ENCODE measurements at places on chromosomes 11 and 22. TPM values are rescaled to one million over a fixed set of nuclear protein-coding genes. Genes with fewer than 3 reads are reported as not detected.

The XKR3 gene
- not detected for total RNA-seq

The DTX4 gene
- 1.1 TPM for total RNA-seq

DNA sequence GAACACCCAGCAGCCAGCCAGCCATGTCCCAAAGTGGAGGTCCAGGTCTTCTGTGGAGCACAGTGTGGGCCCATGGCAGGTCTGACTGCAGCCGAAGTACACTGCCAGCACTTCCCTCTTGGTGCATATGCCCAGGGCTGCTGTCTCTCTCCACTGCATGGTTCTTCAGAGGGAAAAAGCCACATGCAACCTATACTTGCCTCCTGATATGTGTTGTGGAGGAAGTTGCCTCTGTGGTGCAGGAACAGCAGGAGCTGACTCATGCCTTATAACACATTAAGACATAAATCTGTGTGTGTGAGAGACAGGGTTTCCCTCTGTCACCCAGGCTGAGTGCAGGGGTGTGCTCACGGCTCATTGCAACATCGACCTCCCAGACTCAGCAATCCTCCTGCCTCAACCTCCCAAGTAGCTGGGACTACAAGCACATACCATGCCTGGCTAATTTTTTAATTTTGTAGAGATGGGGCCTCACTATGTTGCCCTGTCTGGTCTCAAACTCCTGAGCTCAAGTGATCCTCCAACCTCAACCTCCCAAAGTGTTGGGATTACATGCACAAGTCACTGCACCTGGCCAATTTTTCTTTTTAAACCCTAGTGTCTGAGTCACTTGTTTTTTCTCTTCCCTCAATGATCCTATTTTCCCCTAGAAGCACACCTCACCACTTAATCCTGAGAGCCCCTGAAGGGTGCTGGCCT lies 98.8 kb downstream of the MPPED2 start:
- H3K4me1 ChIP-seq, result no peaks in the 10 kb centered on the region
- no peak overlapping the region for H3K4me3 ChIP-seq
- no peak overlapping the region for H3K27ac ChIP-seq
- H3K36me3 ChIP-seq, result no peaks in the 10 kb centered on the region

DNA sequence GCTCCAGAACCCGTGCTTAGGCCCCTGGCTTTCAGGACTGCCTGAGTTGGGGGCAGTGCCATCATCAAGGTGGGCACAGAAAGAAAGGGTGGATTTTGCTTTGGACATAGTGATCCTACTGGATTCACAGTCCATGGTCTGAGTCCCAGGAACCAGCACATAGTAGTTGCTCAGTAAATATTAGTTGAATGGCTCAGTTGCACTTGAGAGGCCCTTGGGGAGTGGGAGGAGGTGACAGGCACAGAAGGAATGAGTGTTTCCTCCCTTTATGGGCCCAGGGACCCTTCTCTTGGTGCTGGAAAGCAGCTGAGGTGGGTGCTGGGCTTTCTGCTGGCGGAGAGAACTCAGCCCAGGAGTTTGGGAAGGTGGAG lies 16.6 kb downstream of the ARHGEF17 start:
- no peak overlapping the region for H3K27ac ChIP-seq
- H3K4me1 ChIP-seq, result no peaks in the 10 kb centered on the region
- no peaks in the 10 kb centered on the region for H3K36me3 ChIP-seq
- no peak overlapping the region for H3K4me3 ChIP-seq

The OR6X1 gene
- not detected for total RNA-seq

The DGAT2 gene
- total RNA-seq, result 8.5 TPM

The GGA1 gene
- total RNA-seq, result 68.2 TPM

GRCh38 chr22:20298803-20299745 lies 20.8 kb downstream of the DGCR6L start:
- no peaks in the 10 kb centered on the region for H3K36me3 ChIP-seq
- H3K4me3 ChIP-seq, result peak overlapping the region; percentile 63
- H3K4me1 ChIP-seq, result no peaks in the 10 kb centered on the region
- peak; percentile 93 for DNase-seq
- peak overlapping the region; percentile 60 for H3K27ac ChIP-seq

GRCh38 chr11:63892228-63892627 lies 24.7 kb downstream of the RCOR2 start:
- no peak for DNase-seq
- peaks cover 16% of the 10 kb centered on the region for H3K36me3 ChIP-seq
- no peaks in the 10 kb centered on the region for H3K27me3 ChIP-seq
- no peak overlapping the region for H3K27ac ChIP-seq
- H3K4me3 ChIP-seq, result no peak overlapping the region
- peaks cover 54% of the 10 kb centered on the region for H3K4me1 ChIP-seq

GRCh38 chr11:28144808-28145207 lies 36.6 kb downstream of the METTL15 start:
- DNase-seq, result no peak
- no peaks in the 10 kb centered on the region for H3K27me3 ChIP-seq
- H3K27ac ChIP-seq, result no peak overlapping the region

DNA sequence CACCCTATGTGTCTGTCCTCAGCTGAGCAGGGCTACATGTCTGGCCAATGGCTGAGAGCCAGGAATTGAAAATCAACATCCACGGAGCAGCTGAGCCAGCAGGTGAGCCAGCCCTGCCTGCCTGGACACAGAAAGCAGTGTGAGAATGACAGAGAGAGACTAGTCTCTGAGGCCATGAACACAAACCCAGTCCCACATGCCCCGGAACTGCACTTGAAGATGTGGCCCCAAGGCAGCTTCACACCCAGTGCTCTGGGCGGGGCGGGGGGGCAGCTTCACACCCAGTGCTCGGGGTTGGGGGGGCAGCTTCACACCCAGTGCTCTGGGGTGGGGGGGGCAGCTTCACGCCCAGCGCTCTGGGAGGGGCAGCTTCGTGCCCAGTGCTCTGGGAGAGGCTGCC lies 37.6 kb downstream of the TRMU start:
- no peaks in the 10 kb centered on the region for H3K27me3 ChIP-seq
- H3K27ac ChIP-seq, result no peak overlapping the region
- no peak overlapping the region for H3K4me3 ChIP-seq
- no peak for DNase-seq

The ANO1 gene
- not detected for total RNA-seq

- no peak overlapping the region for H3K4me3 ChIP-seq
- H3K27me3 ChIP-seq, result no peaks in the 10 kb centered on the region
- peak overlapping the region; percentile 86 for H3K27ac ChIP-seq
- no peak for DNase-seq
Measured at GRCh38 chr11:75563978-75564552, 2.0 kb downstream of the SERPINH1 start.

- no peaks in the 10 kb centered on the region for H3K27me3 ChIP-seq
- DNase-seq, result no peak
- no peak overlapping the region for H3K4me3 ChIP-seq
- H3K4me1 ChIP-seq, result no peaks in the 10 kb centered on the region
Measured at GRCh38 chr11:29612423-29612822, 404.4 kb downstream of the KCNA4 start.

The ZMAT5 gene
- total RNA-seq, result 14.9 TPM

The PIH1D2 gene
- not detected for total RNA-seq

DNA sequence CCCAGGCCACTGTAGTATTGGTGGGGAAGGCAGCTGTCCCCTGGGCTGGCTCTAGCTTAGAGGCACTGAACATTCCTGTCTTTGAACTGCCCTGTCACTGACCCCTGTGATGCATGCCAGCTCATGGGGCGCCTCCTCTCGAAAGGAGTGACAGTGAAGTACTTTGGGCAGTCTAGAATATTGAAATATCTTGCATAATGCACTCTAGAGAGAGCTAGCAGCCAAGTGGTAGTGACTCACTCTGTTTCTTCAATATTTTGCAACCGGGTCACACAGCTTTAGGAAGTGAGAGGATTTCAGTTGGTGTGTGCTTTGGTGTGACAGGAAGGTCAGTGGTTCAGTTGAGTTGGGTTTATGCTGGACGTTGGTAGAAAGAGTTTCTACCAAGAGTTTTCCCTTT lies 35.5 kb upstream of the ST14 start:
- H3K4me1 ChIP-seq, result peaks cover 18% of the 10 kb centered on the region
- peaks cover 43% of the 10 kb centered on the region for H3K36me3 ChIP-seq
- no peak for DNase-seq

DNA sequence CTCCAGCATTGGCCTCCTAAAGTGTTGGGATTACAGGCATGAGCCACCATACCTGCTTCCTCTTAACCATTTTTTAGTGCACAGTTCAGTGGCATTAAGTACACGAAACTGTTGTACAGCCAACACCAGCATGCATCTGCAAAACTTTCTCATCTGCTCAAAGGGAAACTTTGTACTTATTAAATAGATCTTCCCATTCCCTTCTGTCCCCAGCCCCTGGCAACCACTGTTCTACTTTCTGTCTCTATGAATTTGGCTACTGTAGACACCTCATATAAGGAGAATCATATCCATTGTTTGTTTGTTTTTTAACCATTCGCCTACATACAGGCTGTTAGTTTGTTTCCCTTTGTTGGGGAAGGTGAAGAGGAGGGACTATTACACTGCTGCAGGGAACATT lies 6.5 kb upstream of the EP300 start:
- no peak overlapping the region for H3K27ac ChIP-seq
- no peak for DNase-seq
- no peaks in the 10 kb centered on the region for H3K36me3 ChIP-seq
- peaks cover 3% of the 10 kb centered on the region for H3K4me1 ChIP-seq

The PSMD13 gene
- total RNA-seq, result 64.3 TPM

DNA sequence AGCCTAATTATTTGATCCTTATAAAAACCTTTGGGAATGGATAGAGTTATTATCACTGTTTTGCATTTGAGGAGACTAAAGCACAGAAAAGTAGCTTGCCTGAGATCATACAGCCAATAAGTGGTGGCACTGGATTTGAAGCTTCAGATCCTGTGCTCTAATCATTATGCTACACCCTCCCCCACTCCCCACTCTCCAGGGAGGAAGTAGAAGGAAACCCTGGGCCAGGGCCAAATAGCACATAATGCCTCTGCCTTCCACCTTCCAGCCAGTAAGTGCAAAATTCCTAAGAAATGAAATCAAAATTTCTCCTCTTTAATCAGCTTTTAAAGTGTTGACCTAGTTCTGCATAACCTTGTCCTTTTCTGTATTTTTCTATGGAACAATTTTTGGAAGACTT lies 61.6 kb downstream of the SIK2 start:
- no peaks in the 10 kb centered on the region for H3K4me1 ChIP-seq
- no peaks in the 10 kb centered on the region for H3K36me3 ChIP-seq
- no peak for DNase-seq

- no peaks in the 10 kb centered on the region for H3K27me3 ChIP-seq
- H3K4me3 ChIP-seq, result peak overlapping the region; percentile 6
- no peak overlapping the region for H3K27ac ChIP-seq
- H3K36me3 ChIP-seq, result peaks cover 9% of the 10 kb centered on the region
Measured at GRCh38 chr22:39081016-39081415, 3.9 kb downstream of the APOBEC3G start.

The NTM gene
- not detected for total RNA-seq

- H3K4me3 ChIP-seq, result no peak overlapping the region
- no peaks in the 10 kb centered on the region for H3K36me3 ChIP-seq
- no peaks in the 10 kb centered on the region for H3K4me1 ChIP-seq
- DNase-seq, result no peak
- H3K27me3 ChIP-seq, result no peaks in the 10 kb centered on the region
Measured at GRCh38 chr11:89136606-89137005, 41.1 kb upstream of the TYR start.

- H3K36me3 ChIP-seq, result no peaks in the 10 kb centered on the region
- no peak overlapping the region for H3K27ac ChIP-seq
- H3K4me1 ChIP-seq, result no peaks in the 10 kb centered on the region
- DNase-seq, result no peak
- peaks cover 3% of the 10 kb centered on the region for H3K27me3 ChIP-seq
- no peak overlapping the region for H3K4me3 ChIP-seq
Measured at GRCh38 chr11:113001709-113002108, 40.5 kb downstream of the NCAM1 start.

DNA sequence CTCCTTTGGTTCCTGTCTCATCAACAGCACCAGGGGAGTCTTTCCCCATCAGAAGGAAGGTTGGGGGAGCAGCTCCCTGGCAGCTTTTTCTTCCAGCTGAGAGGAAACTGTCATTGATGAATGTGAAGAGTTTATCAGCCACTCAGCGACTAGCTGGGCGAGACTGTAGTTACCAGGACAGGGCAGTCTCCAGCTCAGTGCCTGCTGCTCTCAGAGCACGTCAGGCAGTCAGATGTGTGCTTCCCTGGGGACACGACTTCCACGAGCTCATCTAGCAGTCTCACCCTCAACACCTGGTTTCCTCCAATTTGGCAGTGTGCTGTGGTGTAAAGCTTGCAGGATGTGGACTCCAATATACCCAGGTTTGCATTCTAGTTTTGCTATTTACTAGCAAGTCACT lies 12.5 kb upstream of the C1QTNF4 start:
- no peaks in the 10 kb centered on the region for H3K36me3 ChIP-seq
- no peaks in the 10 kb centered on the region for H3K27me3 ChIP-seq
- no peaks in the 10 kb centered on the region for H3K4me1 ChIP-seq
- no peak overlapping the region for H3K4me3 ChIP-seq

DNA sequence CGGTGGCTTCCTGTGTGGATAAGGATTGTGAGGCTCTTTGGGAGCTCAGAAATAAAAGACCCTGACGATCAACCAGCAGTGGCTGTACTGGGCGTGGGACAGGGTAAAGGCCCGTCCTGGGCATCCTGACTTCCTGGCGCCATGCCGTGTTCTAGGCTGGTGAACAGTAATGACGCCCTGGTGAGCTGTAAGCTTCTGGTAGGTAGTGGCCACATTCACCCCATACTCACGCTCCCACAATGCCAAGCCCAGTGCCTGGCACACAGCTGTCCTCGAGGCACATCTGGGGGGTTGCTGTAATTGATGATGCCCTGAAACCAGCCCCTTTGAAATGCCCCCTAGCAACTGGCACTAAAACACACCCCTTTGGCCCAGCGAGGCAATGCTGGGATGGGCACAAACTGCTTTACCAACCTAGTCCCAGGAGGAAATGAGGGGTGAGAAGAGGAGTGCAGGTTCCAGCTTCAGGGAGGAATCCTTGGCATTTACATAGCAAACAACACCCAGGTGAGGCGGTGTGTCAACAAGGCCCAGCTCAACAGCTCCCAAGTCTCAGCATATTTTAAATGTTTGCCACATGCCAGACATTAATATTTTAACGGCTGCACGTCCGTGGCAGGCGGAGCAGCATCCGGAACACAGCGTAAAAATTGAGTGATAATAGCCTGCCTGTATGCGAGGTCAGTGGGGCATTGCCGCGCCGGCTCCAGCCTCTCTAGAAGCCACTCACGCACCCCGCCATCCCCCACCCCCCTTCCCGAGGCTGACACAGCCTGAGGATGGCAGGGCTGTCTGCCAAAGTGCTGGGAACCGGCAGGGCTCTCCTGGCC lies 79.3 kb downstream of the DSCAML1 start:
- H3K4me1 ChIP-seq, result no peaks in the 10 kb centered on the region
- DNase-seq, result no peak
- no peaks in the 10 kb centered on the region for H3K27me3 ChIP-seq
- H3K27ac ChIP-seq, result no peak overlapping the region
